ENCODE measurements at places on chromosomes 4 and X.

GRCh38 chr4:158788516-158788915, 19.7 kb downstream of the FNIP2 start:
- no peak for DNase-seq

GRCh38 chrX:64218023-64218422, 12.4 kb downstream of the ASB12 start:
- no peak for DNase-seq

GRCh38 chr4:115923152-115923551, 809.7 kb upstream of the NDST4 start:
- no peak for DNase-seq

GRCh38 chrX:40746521-40746920, 11.2 kb upstream of the MED14 start:
- DNase-seq = no peak

GRCh38 chr4:42641656-42642055, 15.2 kb downstream of the ATP8A1 start:
- no peak for DNase-seq

DNA sequence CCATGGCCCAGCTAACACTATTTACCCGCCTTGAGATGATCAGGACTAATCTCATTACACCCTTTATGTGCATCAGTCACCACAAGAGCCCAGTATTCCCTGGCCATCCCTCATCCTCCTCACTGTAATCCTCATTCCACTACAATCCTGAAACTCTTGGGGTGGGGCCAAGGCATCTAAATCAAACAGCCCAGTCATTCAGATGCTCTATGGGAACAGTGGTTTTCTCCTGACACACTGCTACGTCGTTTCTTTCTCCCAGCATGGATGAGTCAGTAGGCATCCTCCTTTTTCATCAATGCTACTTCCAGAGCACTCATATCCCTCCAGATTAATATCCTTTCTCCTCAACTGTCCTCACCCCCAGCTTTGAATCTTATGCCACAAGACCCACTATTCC, 5.6 kb downstream of the SDAD1 start:
- no peak for DNase-seq

DNA sequence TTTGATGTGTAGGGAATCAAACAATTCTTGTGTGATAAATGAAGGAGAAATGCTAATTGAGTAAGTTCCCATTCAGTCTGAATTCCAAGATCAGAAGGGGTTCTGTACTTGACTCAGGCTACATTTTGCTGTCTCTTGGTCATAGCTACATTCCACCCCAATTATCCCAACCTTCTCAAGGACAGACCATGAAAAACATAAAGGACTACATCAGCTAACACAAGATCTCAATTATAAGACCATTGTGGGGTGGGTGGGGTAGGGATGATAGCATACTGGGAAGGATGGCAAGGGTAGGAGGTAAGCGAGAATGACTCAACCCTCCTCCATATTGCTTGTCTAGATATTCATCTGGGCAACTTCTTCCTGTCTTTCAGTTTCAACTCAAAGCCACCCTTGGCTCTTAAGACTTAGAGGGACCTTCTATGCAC, 87.4 kb upstream of the ETNPPL start:
- no peak for DNase-seq

GRCh38 chr4:146023334-146023967, 84.8 kb upstream of the ZNF827 start:
- DNase-seq = no peak

DNA sequence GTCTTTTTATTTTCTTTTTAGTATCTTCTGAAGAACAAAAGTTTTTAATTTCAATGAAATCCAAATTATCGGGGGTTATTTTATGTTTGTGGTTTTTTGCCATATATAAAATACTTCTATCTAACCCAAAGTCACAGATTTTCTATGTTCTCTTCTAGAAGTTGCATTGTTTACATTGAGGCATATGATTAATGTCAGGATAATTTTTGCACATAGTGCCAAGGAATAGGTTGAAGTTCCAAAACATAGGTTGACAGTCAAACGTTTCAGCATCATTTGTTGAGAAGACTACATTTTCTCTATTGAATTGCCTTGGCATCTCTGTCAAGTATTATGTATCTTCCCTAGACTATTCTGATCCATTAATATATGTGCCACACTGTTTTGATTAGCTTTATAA, 64.5 kb downstream of the ANKRD17 start:
- DNase-seq = no peak

- no peak for DNase-seq
Measured at GRCh38 chr4:184890499-184890898, 64.7 kb upstream of the ACSL1 start.

DNA sequence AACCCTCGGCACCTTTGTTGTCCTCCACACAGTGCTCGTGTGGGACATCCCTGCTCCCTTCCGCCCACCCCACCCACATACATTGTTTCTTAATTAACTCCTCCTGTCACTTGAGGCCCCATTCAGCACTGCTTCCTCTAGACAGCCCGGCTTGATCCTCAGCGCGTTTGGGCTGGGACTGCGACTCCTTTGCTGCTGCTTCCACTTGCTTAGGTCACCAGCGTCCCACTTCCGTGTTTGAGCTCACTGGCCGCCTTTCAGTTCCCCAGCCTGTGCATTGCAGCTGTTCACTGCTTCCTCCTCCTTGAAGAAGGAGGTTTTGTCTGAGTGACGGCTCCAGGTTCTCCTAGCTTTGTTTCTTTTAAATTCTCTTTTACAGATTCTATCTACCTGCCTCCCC, 16.1 kb downstream of the RNF4 start:
- DNase-seq = no peak

- DNase-seq = no peak
Measured at GRCh38 chr4:7647186-7647585, 212.5 kb upstream of the PSAPL1 start.

GRCh38 chr4:100083289-100083688, 107.0 kb downstream of the DDIT4L start:
- no peak for DNase-seq

DNA sequence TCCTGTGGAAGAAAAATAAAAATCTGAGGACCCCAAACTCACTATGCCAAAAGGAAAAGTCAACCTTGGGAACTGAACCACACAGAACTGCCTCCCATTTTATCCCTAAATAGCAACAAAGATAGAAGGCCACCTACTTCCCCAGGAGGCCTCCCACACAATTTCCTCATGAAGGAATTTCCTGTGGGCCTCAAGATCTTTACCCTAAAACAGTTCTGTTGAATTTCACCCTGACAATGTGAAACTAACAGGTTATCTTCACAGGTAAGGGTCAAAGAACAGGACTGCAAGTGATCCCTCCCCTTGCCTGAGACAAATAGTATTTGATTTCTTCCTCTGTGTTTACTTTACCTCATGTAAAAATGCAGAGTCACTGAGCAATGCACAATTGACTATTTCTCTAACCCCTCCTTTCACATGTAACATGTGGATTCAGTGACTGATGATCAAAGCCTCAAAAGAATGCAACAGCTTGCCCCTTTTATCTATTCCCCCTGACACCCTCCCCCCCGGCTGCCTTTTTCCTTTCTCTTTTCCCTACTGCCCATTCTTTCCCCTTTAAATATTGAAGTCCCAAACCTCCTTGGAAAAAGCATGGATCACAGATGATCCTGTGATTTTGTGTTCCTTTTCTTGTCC, 33.3 kb downstream of the MEPE start:
- DNase-seq = no peak

DNA sequence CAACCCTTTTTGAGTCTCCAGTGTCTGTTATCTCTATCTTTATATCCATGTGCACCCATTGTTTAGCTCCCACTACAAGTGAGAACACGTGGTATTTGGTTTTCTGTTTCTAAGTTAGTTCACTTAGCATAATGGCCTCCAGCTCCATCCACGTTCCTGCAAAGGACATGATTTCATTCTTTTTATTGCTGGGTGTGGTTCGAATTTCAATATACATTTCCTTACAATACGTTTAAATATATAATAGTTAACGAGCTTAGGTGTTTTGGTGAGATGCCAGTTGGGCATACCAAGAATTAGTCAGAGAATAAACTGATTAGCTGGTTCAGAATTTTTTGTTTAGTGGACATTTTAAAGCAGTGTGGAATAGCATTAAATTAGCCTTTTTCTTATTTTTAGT, 196.7 kb downstream of the CFAP47 start:
- no peak for DNase-seq

DNA sequence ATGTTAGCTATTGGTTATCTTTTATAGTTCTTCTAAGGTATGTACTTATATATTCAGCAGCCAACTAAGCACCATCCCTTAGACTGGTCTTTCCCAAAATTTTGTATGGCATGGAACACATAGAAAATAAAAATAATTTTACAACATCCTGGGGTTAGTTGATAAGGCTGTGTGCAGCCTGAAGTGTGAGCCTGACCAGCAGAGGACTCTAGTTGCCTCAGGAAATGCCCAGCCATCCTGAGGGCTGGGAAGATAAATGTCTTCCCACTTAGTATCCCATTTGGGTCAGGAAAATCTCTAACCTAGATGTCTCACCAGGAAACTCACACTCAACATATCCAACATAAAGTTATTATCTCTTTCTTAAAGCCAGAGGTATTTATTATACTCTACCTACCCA, 251.4 kb upstream of the POF1B start:
- DNase-seq = no peak

- DNase-seq = peak; percentile 69
Measured at GRCh38 chr4:113760795-113761619, 531 bp downstream of the CAMK2D start.

GRCh38 chr4:56656346-56656643, 24.8 kb downstream of the HOPX start:
- peak; percentile 35 for DNase-seq

GRCh38 chr4:124060261-124060918, 652.1 kb downstream of the ANKRD50 start:
- no peak for DNase-seq

GRCh38 chrX:122666601-122667000, 517.5 kb upstream of the GRIA3 start:
- no peak for DNase-seq

DNA sequence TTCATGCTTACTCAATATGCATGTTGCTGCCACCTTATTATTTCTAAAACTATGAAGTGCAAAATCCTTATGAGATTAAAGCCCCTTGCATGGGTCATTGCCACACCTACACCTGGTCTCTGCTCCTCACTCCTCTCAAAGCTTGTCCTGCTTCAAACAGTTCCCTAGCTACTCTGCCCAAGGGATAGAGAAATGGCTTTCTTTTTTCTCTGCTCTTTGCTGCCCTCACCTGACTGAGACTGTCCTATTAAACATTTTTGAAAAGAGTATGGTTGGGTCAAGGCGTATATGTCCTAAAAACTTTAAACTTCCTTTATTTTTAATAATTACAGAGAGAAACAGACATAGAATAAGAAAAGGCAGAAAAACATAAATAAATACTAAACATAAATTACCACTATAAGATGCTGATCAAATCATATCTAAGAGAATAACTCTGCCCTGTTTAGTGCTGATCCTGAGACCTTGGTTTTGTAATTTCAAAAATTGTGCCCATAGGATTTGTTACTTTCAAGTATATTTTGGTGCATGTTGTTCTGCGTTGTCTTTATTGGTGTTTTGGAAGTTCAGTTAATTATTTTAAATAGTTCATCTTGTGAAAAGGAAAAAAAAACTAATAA, 704.9 kb upstream of the PABPC4L start:
- DNase-seq = peak; percentile 15

GRCh38 chr4:142353149-142353738, 492.9 kb downstream of the INPP4B start:
- DNase-seq = peak; percentile 26

DNA sequence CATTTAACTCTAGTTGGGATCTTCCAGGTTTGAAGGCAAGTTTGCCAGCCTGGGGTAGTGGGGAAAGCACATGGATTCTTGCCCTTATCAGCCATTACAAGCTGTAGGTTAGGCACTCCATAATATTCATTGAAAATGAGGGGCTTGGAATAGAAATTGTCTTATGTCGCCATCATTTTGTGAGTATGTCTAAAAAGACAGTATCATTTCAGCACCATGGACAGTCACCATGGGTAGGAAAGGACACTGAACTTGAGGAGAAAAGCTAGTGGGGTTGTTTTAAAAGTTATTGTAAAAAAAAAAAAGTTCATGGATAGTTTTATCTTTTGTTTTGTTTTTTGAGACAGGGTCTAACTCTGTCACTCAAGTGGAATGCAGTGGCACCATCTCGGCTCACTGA, 356.1 kb downstream of the HNRNPD start:
- DNase-seq = peak; percentile 42

- no peak for DNase-seq
Measured at GRCh38 chr4:118981171-118981838, 92.7 kb downstream of the SYNPO2 start.

- no peak for DNase-seq
Measured at GRCh38 chr4:144189121-144189520, 48.6 kb upstream of the GYPA start.

- DNase-seq = no peak
Measured at GRCh38 chrX:34849371-34849770, 93.2 kb upstream of the FAM47B start.

DNA sequence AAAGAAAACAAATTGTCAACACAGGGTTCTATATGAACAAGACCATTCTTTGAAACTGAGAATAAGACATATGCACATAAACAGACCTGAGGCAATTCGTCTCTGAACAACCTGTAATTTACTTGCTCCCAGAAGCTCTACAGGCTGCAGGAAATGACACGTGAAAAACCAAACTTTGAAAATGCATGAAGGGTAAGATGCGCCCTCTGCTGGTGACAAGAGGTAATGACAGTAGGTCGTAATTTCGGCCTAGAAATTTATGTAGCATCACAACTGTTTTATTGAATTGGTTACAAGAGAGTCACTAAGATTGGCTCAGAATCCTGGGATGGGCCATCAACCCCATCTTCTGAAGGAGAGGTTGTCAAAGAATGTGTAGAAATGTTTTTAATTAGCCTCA, 276.5 kb downstream of the PPP4R3C start:
- DNase-seq = peak; percentile 18

GRCh38 chr4:81609844-81610243, 138.1 kb upstream of the RASGEF1B start:
- DNase-seq = no peak

GRCh38 chr4:185322803-185323202, 72.9 kb downstream of the LRP2BP start:
- DNase-seq = no peak

GRCh38 chr4:83783215-83783614, 247.3 kb downstream of the GPAT3 start:
- DNase-seq = no peak

- no peak for DNase-seq
Measured at GRCh38 chr4:145168581-145169187, 11.7 kb downstream of the OTUD4 start.

DNA sequence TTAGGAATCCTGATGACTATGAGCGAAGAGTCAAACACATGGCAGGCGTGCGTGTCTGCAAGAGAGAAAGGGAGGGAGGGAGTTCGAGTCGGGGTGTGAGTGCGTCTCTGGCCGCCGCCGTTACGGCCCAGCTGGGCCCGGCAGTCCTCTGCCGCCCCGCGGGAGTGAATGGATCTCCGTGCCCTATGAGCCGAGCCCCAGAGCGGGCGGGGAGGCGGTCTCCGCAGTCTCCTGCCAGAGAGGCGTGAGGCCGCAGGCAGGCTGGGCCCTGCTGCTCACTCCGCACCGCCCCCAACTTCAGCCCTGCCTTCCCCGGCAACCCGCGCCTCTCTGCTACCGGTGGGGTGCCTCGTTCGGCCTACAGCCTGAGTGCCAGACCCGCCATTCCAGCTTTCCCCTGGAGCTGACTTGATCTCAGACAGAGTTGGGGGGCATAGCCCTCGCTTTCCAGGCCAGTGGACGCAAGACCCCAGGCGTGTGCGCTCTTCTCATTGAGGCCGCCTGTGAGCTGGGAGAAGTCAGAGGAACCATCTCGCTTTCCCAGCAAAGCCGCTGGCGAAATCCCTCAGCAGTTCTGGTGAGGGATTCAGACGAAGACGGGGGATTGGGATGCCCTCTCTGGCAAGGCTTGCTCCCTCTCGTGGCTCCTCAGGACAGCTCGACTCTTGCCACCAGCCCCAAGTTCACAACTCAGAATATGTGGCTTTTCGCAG, 1.4 kb downstream of the SLC16A2 start:
- DNase-seq = peak; percentile 67

Measured in nephron progenitor cell (in vitro differentiated cells).